ENCODE measurements at places on chromosomes 2 and 18.

DNA sequence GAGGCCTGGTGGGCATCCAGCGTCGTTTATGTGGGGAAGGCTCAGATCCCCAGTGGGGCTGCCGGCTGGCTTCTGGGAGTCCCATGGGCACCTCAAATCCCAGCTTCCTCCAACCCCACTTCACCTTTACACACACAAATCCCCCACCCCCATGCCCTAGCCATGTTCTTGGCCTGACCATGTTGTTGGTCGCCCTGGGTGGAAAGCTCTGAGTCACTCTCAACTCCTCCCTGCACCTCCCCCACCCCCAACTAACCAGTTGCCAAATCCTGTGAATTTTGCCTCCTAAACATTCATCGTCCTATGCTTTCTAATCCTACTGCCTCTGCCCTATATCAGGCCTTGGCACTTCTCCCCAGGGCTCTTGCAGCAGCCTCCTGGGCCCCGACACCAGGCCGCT, 6.4 kb downstream of the TNS1 start:
- no peak for DNase-seq

- no peak for DNase-seq
Observed at GRCh38 chr18:10124557-10124956, 210.7 kb downstream of the VAPA start.

GRCh38 chr2:160918906-160919503, 241.2 kb upstream of the TANK start:
- no peak for DNase-seq

GRCh38 chr18:47172476-47172875, 3.7 kb downstream of the IER3IP1 start:
- DNase-seq = no peak

GRCh38 chr2:120736202-120736623, 545 bp downstream of the GLI2 start:
- DNase-seq = no peak

GRCh38 chr18:9814431-9814830, 71.3 kb upstream of the TXNDC2 start:
- no peak for DNase-seq

DNA sequence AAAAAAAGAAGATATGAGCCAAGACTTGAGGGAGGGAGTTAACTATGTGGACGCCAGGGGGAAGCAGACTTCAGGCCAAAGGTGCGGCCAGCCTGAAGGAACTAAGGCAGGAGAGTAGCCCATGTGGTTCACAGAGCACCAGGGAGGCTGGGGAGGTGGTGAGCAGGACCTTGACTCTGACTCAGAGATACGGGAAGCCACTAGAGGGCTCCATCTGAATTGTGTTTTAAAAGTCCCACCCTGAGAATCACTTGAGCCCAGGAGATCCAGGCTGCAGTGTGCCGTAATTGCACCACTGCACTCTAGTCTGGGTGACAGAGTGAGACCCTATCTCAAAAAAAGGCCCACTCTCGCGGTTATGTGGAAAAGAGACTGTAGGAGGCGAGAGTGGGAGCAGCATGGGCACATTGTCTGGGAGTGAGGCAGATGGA, 12.3 kb downstream of the CEP192 start:
- no peak for DNase-seq

- no peak for DNase-seq
Observed at GRCh38 chr2:8494589-8494988, 187.3 kb upstream of the ID2 start.

DNA sequence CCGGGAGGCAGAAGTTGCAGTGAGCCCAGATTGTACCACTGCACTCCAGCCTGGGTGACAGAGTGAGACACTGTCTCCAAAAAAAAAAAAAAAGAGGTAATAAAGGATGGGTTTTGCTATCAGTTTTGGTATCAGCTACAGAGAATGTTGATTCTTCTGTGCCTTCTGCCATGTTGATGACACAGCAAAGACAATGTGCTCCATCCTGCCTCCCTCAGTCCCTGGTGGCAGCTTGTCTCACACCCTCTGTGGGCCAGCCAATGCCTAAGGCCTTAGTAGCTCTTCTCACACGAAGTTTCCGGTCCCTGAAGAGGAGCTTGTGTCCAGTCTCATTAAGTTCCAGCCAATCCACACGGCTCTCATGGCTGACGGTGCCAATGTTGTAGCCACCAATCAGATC, 17.6 kb downstream of the IFT172 start:
- DNase-seq = no peak

DNA sequence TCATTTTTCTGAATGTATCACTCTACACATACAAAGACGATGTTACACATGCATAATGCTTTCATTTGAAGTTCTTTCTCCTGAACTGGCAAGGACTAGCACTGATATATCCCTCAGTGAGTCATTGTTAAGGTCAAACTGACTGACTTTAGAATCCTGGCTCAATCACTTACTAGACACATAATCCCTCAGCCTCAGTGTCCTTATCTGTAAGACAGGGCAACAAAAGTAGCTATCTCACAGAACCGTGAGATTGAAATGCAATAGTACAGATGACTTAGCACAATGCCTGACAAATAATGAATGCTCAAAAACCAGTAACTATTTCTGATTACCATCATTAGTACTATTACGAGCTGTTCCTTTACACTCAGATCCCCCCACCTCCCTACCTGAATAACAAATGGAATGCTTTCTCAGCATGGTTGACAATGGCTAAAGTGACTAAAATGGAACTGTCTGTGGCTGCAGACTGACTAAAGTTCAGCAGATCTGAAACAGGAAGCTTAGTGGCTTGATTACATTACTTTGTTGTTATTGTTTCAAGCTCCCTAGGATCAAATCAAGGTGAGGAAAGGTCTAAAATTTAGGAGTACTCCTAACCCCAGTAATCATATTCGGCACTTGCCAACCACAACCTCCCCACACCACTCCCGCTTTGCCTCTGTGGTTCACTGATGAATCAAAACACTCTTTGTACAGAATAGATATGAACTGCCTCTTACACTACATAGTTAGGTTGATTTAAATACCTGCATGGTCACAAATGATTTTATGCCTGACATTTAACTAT, 35.8 kb upstream of the CACNB4 start:
- DNase-seq = no peak

- DNase-seq = no peak
Observed at GRCh38 chr2:68426848-68427579, 40.1 kb downstream of the FBXO48 start.

DNA sequence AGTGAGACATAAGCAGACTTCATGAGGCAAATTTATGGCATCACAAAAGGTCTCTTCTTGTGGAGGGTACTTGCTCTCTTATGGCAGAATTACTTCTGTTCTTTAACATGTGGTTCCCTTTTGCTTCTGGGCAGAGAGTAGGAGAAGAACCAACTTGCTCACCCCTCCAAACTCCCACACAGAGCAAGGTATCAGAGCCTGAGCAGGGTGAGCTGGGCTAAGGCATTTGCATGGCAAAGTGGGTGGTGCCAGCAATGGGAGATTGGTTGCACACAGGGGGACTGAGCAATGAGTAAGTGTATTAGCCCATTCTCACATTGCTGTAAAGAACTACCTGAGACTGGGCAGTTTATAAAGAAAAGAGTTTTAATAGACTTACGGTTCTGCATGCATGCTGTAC, 64.2 kb upstream of the ITGB6 start:
- DNase-seq = no peak

- no peak for DNase-seq
Observed at GRCh38 chr2:217611626-217612127, 391.1 kb downstream of the TNS1 start.

- no peak for DNase-seq
Observed at GRCh38 chr18:45863469-45863868, 38.0 kb downstream of the SIGLEC15 start.

DNA sequence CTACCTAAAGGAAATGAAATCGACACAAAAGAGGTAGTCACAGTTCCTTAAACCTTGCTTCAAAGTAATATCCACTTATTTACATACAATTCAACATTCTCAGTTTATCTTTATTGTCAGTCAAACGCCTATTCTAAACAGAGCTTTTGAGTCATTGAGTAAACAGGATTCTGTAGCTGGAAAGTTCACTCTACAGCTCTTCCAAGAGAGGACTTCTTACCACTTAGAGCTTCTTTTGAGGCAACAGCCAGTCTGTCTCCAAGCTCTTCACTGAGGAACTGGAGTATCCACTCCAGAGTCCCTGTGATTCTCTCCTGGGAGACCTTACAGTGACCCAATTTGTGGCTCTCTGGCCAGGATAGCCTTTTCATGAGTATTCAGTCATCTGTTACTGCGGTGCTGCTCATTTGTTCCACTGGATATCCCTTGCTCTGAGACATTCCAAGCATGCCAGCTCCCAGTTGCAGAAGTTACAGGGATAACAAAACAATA, 210.9 kb upstream of the OSR1 start:
- DNase-seq = no peak

DNA sequence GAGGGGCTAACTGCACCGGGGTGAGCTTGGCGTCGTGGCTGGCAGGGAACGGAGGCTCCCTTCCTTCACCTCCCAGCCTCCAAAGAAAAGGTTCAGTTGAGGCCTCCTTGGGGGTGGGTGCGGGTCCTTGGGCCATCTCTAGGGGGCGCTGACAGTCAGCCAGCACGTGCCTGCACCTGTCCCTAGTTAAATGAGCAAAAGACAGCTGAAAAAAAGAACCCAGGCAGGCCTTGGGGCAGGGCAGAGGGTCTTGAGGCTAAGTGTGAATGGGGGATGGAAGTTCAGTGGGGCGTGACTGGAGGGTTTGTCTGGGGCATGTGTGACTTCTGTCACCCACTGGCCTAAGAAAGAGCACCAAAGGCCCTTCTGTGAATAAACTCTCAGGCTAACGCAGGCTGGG, 56.4 kb downstream of the ZFP36L2 start:
- DNase-seq = no peak

GRCh38 chr18:23958036-23958435, 56.5 kb upstream of the TTC39C start:
- no peak for DNase-seq

DNA sequence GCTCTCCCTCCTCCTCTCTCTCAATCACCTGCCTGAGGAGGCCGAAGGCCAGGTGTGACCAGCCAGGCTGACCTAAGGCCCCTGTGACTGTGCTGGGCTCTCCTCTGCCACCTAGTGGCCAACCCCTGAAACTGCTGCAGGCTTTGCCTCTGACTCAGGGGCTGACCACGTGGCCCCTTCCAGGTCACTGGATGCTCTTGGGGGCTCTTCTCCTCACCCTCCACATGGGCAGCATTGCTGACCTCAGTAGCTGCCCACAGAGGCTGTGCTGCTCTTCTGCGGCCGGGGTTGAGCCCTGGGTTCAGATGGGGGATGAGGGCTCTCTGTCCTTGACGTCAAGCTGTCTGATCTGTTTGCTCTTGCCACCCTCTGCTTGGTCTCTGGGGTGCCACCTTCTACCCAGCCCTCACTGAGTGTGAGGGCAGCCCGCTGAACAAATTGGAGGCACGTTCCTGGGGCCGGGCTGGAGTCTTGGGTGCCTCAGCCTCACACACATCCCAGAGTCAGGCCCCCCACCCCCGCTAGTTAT, 122.7 kb downstream of the TWIST2 start:
- peak; percentile 21 for DNase-seq

- DNase-seq = no peak
Observed at GRCh38 chr2:173037245-173038120, 38.2 kb upstream of the MAP3K20 start.

GRCh38 chr2:198168651-198169050, 364.3 kb downstream of the PLCL1 start:
- DNase-seq = no peak

DNA sequence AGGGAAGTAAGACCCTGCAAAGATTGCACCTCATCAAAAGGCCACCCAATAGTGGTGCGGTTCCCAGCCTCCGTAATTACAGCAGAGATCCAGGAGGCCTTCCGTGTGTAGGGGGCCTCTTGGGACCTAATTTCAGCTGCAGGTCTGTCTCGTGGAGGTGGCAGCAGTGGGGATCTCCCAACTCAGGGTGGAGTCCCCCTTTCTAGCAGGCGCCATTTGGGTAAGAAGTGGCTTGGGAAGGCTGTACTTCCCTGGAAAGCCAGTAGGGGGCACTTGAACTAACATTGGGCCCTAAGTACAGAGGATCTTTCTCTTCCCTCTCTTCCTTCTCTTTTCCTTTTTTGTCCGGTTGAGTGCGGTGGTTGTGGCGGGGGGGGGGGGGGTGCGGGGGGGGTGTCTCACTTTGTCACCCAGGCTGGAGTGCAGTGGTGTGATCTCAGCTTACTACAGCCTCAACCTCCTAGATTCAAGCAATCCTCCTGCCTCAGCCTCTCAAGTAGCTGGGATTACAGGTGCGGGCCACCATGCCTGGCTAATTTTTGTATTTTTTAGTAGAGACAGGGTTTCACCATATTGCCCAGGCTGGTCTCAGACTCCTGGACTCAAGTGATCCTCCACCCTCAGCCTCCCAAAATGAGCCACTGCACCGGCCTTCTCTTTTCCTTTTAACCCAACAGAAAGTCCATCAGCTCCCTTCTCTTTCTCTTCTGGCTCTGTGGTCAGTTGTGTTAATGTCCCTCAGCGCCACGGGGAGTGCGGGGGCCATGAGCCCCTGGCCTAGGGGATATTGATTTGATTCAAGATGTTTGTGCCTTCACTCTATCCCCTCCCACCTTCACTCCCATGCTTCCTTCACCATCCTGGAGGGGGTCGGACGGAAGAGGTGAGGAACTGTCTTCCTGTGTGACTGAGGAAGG, 32.0 kb downstream of the CENPO start:
- no peak for DNase-seq
